Mesenchymal stem cell (in vitro differentiated cells and primary cell): ENCODE measurements at places on chromosomes 16 and 17.
A peak's percentile ranks its signal among the peaks of the same experiment; 100 is the strongest.

DNA sequence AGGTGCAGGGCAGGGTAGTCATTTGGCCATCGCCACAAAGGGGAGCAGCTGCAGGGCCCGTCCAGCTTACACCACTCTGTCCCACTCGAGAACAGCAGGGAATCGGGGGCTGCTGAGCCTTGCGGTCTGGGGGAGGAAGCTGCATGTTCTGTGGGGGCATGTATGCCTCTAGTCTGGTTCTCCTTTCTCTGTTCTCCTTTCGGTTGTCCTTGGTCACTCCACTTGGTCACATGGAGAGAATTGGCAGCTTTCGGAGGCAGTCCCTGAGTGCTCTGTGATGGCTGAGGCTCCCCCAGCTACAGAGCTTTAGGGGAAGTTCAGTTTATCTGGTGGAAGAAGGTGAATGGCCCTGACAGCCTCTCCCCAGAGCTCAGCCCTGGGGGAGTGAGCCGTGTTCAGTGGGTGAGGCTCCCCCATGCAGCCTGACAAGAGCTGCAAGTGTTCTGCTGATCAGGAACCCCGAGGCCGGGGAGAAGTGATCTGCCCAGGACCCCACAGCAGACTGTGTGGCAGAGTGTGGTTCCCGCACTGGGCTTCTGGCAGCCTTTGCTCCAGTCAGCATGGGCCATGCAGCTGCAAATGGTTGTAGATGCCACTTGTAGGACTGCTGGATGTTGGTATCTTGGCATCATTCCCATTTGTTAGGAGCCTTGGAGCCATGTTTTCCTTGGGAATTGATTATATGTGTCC lies 22.3 kb upstream of the SMPD3 start:
- no peak for DNase-seq

DNA sequence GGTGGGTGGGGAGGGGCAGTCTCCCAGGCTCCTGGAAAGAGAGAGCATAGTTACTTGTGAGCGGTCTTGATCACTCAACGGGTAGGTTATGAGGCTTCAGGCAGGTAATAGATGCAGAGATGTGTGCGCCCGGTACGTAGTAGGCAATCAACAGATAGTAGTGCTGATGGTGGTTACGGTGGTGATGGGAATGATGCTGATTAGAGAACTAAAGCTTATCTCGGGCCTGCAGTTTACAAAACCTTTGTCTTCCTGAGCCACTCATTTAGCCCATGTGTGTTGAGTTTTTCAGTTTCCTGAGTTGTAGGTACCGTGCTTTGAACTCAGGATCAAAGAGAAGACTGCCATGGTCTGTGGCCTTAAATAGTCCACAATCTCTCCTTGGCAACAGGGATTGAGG lies 401.0 kb downstream of the SNX29 start:
- DNase-seq, result no peak

- no peak for DNase-seq
These were observed 4.3 kb downstream of the PER1 start for GRCh38 chr17:8147805-8148404.

GRCh38 chr17:75288770-75289114 lies 491 bp downstream of the SLC25A19 start:
- no peak for DNase-seq

DNA sequence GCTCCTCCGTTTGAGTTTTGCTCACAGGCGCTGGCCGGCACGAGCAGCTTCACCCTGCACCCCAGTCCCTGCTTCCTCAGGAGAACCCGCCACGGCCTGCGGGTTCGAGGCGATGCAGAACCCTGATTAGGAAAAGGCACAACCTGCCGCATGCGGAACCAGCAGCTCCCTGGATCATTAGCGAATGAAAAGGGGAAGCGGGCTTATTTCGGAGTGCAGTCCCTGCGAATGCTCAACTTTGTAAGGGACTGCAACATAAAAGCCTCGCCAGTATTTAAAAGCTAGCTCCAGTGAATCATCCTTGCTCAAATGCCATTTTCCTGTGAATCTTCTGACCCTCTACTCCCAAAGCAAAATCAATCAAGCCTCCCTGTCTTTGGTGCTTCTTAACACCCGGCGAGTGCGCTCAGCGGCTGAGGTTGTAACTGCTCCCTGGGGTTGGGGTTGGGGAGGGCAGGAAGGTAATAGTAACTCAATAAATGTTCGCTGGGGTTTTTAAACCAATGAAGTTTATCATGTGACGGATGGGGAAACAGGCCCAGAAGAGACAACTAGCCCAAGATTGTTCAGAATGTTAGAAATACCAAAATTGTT lies 678 bp upstream of the AKAP10 start:
- peak; percentile 11 for DNase-seq

DNA sequence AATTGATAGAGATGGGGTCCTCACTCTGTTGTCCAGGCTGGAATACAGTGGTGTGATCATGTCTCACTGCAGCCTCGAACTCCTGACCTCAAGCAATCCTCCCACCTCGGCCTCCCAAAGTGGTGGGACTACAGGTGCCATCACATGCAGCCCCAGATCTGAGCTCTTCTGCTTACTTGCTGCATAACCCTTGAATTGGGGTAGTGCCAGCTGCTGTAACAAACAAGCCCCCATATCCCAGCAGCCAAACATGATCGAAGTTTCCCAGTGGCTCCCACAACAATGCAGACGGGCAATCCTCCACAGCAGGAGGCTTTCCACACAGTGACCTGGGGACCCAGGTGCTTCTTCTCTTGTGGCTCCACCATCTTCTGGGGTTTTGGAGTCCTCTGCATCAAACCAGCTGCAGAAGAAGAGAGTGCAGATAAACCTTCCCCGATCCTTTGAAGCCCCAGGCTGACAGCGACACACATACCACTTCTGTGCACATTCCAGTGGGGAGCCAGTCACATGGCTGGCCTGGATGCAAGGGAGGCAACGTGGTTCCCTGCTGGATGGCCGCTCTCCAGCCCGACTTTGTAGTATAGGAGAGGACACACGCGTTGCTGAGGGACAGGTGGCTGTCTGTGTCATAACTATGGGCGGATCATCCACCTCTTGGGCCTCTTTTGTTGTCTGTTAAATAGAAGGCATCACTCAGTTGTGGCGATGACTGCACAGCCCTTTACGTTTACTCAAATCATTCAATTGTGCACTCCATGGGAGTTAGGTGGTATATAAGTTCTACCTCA lies 16.7 kb downstream of the SBK1 start:
- no peak for DNase-seq

DNA sequence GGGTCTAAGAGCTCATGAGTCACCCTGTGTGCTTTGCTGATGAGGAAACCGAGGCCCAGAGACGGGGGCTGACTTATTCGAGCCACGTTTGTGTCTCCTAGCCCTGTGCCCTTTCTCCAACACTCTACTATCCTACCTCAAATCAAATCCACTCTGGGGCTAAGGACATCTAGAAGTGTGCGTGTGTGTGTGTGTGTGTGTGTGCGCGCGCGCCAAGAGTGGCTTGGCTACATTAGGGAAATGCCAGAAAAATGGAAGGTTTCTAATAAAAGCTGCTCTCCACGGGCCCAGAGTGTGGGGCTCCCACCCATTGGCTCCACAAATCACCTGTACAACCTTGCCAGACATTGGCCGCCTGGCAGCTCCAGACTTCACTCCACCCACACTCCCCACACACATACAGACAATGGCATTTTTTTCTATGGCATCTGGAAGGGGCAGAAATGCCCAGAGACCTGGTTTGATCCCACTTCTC lies 30.3 kb upstream of the PHOSPHO1 start:
- peak; percentile 8 for DNase-seq

DNA sequence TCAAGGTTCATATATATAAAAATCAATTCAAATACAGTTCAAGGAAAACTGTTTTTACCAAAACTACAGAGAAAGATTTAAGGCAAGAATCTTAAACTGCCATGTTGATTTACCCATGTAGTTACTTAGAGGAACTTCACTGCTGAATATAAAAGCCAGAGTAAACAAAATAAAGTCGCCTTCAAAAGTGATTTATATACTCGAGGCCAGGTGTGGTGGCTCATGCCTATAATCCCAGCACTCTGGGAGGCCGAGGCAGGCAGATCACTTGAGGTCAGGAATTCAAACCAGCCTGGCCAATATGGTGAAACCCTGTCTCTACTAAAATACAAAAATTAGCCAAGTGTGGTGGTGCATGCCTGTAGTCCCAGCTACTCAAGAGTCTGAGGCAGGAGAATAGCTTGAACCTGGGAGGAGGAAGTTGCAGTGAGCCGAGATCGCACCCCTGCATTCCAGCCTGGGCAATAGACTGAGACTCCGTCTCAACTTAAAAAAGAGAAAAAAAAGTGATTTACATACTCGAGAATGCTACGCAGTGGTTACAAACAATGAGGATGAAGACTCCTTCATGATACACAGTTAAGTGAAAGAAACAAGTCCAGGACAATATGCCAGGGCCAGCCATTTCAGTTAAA lies 54.1 kb upstream of the CNEP1R1 start:
- no peak for DNase-seq

DNA sequence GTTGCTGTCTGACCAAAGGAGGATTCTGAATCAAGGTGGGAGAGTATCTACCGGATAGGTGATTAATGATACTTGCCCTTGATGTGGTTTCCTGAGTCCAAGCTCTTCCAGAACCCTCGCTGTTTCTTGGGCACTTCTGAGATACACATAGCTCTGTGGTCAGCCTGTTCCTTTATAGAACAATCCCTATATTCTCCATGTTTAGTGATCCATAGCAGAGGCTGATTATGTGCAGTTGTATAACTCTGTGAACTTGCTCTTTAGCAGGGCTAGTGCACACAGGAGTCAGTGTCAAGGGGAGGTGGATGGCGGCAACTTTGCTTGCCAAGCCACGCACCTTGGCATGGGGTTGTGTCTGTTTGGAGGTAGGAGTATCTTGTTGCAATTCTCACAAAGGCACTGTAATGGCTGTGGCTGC lies 36.1 kb downstream of the ARL4D start:
- DNase-seq, result no peak

DNA sequence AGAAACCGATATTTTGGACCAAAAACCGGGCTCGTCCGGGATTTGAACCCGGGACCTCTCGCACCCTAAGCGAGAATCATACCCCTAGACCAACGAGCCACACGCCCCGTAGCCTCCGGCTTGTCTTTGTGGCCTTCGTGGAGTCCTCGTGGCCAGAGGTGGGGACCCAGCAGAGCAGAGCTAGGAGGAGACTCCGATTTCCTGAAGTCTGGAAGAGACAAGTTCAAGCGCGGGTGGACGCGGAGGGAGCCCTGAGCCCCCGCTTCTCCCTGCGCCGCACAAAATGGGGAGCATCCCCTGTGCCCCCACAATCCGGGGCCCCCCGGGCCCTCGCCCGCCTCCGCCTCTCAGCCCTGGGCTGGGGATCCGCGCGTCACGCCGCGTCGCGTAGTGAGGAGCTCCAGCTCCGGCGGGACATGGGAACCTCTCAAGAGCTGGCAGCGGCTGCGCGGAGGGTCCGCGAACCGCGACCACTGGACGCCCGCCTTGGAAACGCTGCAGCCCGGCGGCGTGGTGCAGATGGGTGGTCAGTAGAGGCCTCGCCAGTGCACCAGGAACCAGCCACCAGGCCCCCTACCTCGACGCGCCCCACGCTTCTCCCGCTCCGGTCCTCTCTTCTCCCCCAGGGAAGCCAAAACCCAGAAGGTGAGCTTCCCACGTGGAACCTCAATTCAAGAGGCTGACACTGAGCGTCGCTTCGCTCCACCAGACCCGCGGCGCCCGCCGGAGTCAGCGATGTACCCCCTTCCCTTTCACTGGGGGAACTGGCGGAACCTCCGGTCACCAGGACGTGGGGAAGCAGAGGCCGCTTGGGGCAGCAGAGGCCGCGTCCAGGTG lies 5.2 kb upstream of the OR1F1 start:
- peak; percentile 65 for DNase-seq

DNA sequence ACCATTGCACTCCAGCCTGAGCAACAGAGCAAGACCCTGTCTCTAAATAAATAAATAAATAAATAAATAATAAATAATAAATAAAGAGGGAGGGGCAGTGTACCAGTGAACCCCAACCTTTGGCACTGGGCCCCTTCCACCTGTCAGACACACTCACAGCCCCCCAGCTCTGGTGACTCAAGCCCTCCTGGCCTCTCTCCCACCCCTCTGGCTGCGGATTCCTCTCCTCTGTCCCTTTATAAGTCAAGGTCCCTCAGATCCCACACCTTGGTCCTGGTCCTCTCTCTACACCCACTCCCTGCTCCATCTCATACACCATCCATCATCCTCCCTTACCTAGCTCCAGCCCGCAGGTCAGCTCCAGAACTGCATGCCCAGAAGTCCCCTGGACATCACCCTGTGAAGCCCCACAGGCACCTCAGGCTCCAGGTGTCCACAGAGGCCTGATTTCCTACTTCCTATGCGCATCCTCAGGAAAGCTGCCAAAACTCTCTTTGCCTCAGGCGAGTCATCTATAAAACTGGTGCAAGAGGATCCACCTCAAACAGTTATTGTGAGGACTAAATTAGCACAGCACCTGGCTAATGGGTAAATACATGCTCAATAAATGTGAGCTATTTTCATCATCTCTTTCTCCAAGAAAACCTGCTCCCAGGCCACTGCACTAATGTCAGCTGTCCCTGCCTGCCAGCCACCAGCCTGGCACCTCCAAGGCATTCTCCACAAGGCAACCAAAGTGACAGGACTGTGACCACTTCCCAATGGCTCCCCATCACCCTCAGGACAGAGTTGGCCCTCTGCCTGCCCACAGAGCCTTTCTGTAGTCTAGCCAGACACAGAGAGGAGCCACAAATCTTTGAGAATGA lies 46.8 kb downstream of the BEAN1 start:
- no peak for DNase-seq

DNA sequence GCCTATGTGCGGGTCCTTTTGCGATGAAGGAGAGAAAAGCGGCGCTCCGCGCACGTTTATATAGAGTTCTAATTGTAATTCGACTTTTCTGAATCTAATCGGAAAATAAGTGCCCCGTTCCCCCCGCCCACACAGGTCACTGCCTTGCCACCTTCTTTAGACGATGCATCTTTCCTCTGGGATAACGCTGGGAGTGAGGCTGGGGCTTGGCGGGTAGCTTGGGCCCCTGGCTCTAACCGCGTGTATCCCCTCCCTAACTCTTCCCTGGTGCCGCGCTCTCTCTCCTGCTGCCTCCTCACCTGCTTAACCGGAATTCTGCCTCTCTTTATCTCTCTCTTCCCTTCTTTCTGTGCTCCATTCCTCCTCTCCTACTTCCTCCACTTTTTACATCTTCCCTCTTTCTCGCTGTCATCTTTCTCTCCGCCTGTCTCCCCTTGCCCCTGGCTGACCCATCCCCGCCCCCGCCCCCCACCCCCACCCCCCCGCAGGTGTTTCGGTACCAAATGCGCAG lies 2.6 kb downstream of the LHX1 start:
- DNase-seq, result no peak

DNA sequence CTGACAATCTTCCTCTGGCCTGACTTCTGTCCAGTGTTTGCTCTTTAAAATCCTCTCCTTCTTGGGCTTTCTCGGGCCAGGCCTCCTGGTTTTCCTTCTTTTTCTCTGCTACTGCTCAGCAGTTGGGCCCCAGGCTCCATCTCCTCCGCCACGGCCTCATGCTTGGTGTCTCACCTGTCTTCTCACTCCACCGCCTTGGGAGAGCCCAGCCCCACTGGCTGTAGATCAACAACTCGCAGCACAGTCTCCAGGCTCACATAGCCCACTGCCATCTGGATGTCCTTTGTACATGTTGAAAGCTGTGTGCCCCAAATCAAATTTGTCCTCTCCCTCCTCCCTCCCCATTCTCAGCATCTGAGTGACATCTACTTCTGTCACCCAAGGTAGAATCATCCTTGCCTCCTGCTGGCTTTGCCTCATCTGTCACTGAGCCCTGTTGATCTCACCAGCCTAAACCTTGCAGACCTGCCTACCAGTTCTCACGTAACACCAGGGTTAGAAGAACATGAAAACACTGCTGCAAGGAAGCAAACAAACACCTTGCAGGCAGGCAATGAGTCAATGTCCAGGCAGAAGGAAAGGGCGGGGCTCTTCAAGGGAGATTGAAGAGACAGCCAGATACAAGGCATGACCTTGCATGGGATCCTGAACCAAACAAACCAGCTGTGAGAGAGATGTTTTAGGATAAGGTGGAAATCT lies 103.2 kb upstream of the SMURF2 start:
- no peak for DNase-seq

- peak; percentile 98 for DNase-seq
These were observed 150.7 kb downstream of the SOCS1 start for GRCh38 chr16:11105038-11105903.
